Fibroblast of lung (primary cell): ENCODE measurements at places on chromosomes 2 and 18.
A peak's percentile ranks its signal among the peaks of the same experiment; 100 is the strongest.

- no peak for DNase-seq
Observed at GRCh38 chr2:42752816-42753813, 10.8 kb downstream of the OXER1 start.

- peak; percentile 24 for DNase-seq
Observed at GRCh38 chr2:191638079-191638801, 39.7 kb upstream of the NABP1 start.

GRCh38 chr18:64403784-64404503 is 255.1 kb upstream of the LINC00305 start:
- DNase-seq: no peak

DNA sequence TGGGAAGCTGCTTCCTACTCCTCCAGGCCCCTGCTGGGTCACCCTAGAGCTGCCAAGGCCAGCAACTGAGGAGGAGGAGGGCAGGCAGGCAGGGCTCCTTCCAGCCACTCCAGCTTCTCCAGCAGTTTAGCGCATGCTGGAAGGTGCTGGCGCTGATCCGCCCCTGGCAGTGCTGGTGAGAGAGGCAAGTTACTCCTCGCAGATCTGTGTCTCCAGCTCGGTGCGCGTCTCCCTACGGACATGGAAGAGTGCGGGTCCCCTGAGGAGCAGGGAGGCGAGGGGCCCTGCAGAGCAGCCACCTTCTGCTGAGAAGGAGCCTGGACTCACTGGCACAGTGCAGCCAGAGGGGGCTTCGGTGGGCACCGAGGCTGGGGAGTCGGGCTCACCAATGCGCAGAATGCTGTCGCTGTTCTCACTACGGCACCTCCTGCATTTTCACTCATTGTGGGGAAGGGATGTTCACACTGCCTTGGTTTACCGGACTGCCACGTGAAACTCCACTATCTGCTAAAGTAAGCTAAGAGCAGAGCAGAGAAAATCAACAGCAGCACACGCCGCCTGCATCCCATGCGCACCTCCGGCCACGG is 206.0 kb downstream of the HDAC4 start:
- no peak for DNase-seq

GRCh38 chr2:114786901-114787300 is 344.5 kb downstream of the DPP10 start:
- no peak for DNase-seq

GRCh38 chr2:7348761-7349160 is 431.5 kb downstream of the RNF144A start:
- DNase-seq: no peak

DNA sequence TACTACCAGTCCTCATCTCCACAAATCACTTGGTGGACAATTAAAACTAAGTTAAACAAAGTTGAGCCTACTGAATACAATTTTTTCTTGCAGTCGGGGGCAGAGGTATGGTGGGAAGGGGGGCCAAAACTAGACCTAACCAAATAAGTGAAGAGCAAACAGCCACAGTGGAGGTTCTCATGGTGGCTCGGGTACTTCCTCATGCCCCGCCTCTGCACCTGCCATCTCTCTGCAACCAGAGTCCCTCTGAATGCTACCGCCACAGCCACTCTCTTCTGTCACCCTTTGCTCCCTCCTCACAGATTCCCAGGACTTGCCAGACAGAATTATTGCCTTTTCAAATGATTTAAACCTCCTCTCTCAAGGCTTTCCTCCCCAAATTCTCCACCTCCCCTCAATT is 204.2 kb downstream of the TMEM247 start:
- no peak for DNase-seq

DNA sequence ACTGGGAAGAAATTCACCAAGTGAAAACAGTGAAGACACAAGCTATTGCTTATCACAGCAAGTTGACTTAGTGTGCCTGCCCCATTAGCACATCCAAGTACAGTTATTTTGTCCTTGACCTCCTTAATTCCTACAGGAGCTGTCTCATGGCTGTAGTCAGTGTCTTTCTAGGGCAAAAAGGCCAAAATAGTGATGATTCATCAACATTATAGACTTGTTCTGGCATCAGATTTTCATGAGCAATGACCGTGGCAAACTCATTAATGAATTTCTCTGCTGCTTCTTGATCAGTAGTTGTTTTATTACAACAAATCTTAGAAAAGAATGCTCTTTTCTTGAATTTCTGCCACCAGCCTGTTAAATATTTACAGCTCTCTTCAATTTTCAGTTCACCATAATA is 1169.3 kb upstream of the DDX18 start:
- DNase-seq: no peak

- no peak for DNase-seq
Observed at GRCh38 chr2:111171337-111171930, 50.7 kb downstream of the BCL2L11 start.

DNA sequence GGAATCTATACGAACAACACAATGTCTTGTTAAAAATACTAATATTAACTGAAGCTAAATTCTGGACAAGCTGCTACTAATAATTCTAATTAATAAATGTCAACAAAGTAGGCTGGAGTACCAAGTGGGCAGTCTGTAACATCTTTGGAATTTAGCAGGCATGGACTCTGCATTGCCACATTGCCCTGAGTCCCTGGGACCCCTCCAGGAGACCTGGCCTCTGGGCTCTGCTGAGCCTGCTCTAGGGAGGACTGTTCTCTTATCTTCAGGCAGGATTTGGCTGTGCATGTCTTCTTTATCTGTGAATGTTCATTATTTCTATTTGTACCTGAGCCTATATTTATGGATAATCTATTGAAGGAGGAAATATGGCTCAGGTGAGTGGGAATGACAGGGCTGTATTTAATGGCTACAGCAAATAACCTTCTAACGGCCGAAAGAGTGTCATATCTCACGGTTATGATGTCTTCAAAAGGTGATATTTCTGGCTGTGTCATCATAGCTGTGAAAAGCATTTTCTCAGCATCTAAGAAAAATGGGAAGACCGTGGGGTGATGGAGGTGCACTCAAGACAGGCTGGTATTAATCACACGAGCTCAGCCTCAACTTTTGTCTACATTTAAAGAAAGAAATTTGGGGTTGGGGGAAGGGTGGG is 28.6 kb upstream of the SETBP1 start:
- DNase-seq: no peak

DNA sequence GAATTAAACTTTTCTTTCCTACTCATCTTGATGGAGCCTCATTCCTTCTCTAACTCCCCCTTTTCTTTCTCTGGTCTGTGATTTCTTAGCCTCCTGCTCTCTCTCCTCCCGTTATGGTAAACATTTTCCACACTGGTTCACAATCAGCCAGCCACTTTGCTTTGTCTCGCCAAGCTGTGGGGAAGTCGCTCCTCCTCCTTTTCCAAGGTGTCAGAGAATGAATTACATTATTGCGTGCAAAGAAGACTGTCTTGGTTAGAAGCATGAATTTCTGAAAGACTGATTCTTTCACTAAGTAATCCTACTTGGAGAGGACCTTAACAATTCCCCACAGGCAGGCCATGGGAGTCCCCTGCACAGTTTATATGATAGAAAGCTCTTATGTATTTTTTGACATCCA is 46.1 kb downstream of the RASGRP3 start:
- DNase-seq: no peak

- no peak for DNase-seq
Observed at GRCh38 chr2:96116879-96117533, 635 bp upstream of the ADRA2B start.

- DNase-seq: peak; percentile 75
Observed at GRCh38 chr2:217919781-217920351, 82.9 kb downstream of the TNS1 start.

- DNase-seq: no peak
Observed at GRCh38 chr2:195647302-195647701, 9.7 kb upstream of the SLC39A10 start.

GRCh38 chr2:129904532-129905446 is 74.7 kb upstream of the RAB6C start:
- DNase-seq: no peak

GRCh38 chr2:1969701-1970015 is 225.3 kb upstream of the PXDN start:
- DNase-seq: no peak

DNA sequence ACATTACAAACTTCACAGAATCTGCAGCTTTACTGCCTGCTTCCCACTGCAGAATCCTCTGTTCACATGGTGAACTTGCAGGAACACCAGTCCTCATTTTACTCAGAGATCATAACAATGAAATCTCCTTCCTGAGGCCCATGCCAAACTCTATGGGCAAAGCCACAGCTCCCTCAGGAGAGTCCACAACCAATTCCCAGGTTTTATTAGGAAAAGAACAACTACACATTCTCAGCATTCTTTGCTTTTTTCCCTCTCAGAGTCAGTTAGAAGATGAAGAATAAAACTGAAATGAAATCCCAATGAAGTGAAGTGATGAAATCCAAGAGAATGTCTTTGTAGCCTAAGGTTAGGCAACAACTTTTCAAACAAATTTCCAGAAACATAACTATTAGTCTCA is 233.7 kb downstream of the DSEL start:
- peak; percentile 10 for DNase-seq

DNA sequence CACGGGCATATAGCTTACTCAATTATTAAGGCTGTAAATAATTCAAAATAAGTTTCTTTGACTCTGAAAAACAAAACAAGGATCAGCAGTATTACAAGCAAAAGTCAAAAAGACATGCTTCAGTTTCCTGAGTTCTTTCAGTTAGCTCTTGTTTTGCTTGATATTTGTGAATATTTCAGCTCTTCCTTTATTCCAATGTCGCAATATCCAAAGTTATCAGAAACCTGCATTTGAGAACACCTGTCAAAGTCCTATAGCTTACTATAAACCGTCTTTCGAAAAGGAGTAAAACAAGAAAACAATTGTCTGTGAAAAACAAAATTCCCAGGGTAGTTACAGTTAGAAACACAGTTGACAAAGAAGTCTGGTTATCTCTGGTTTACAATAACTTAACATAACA is 14.7 kb downstream of the CYP27A1 start:
- DNase-seq: no peak

DNA sequence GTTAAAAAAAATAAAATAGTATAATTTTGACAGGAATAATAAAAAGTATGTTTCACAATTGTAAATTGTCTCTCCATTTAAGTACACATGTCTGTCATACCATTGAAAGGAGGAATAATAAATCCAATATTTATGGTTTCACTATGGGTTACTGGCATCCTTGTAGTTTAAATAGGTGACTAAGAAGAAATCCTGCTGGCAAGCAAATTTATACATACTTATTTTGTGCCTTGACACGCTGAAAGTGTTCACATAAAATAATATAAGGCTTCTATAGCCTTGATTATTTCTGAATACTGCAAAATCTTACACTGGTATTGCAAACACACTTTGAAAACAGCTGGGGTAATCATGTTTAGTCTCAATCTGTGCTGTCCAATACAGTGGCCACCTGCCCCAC is 138.3 kb upstream of the ETAA1 start:
- peak; percentile 19 for DNase-seq

DNA sequence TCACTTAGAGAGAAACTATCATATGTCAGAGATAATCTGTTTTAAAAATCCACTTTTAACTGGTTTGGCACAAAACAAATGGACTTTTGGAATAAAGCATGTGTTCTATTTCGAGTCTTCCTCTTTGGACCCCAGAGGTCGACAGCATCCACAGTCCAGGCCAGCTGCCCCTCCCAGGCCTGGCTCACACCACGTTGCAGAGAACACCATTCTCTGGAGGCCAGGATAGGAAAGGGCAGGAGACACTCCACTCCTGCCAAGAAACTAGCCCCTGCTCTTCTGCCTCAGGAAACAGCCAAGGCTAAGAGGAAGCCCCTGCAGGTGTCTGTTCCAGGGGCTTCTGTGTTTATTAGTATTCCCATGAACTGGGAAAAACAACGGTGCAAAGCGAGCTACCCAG is 456.6 kb upstream of the ID2 start:
- no peak for DNase-seq

GRCh38 chr2:3805201-3805939 is 102.0 kb downstream of the DCDC2C start:
- no peak for DNase-seq

GRCh38 chr2:3390041-3390440 is 10.5 kb downstream of the TRAPPC12 start:
- DNase-seq: no peak

DNA sequence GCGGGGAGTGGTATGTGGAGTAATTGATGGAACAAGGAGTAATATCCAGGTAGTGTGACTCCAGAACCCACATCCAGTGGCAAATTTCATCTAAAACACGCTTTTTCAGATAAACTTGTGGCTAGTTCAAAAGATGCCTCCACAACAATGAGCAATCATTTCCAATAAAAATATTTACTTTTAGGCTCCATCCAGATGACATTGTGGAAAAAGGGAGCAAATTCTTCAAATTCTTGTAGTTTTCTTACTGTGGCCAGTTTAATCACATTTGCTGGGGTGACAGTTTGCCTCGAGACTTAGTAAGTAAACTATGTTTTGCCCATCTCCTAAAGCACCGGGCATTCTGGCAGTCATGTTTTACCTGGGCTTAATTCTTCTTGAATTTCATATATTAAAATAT is 243.6 kb downstream of the IRS1 start:
- DNase-seq: peak; percentile 39

DNA sequence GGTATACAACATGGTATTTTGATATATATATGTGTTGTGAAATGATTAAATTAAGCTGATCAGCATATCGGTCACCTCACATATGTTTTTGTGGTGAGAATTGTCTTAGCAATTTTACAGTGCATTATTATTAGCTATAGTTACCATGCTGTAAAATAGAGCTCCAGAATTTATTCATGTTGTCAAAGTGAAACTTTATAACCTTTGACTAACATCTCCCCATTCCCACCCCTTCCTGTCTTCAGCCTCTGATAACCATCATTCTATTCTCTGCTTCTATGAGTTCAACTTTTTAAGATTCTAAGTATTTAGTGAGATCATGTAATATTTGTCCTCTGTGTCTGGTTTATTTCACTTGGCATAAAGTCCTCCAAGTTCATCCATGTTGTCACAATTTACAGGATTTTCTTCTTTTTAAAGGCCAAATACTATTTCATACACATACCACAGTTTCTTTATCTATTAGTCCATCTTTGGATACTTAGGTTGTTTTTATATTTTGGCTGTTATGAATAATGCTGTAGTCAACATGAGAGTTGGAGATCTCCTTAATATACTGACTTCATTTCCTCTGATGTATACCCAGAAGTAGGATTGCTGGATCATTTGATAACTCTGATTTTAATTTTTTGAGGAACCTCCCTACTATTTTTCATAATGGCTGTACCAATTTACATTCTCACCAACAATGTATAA is 30.3 kb downstream of the NCOA1 start:
- DNase-seq: no peak

GRCh38 chr2:84807063-84807485 is 73.8 kb downstream of the TRABD2A start:
- DNase-seq: peak; percentile 99
